ENCODE measurements at places on chromosomes 16 and 17.

- DNase-seq, result no peak
- H3K27me3 ChIP-seq, result no peaks in the 10 kb centered on the region
- peaks cover 15% of the 10 kb centered on the region for H3K4me1 ChIP-seq
- peaks cover 25% of the 10 kb centered on the region for H3K36me3 ChIP-seq
- H3K27ac ChIP-seq, result no peak overlapping the region
- no peak overlapping the region for H3K4me3 ChIP-seq
Observed at GRCh38 chr17:65913326-65913850, 278.5 kb downstream of the CEP112 start.

DNA sequence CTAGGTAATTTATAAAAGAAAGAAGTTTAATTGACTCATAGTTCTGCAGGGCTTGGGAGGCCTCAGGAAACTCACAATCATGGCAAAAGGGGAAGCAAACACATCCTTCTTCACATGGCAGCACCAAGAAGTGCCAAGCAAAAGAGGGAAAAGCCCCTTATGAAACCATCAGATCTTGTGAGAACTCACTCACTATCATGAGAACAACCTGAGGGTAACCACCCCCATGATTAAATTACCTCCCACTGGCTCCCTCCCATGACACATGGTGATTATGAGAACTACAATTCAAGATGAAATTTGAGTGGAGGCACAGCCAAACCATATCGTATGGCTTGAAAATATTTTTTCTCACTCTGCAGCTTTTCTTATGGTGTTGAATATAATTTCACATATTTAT, 151.7 kb downstream of the ANKFN1 start:
- no peak overlapping the region for H3K27ac ChIP-seq
- no peaks in the 10 kb centered on the region for H3K36me3 ChIP-seq
- peaks cover 3% of the 10 kb centered on the region for H3K27me3 ChIP-seq
- no peak for DNase-seq
- H3K4me1 ChIP-seq, result no peaks in the 10 kb centered on the region
- no peak overlapping the region for H3K4me3 ChIP-seq

- no peak overlapping the region for H3K4me3 ChIP-seq
- no peak overlapping the region for H3K27ac ChIP-seq
- H3K27me3 ChIP-seq, result peaks cover 8% of the 10 kb centered on the region
- H3K36me3 ChIP-seq, result peaks cover 27% of the 10 kb centered on the region
Observed at GRCh38 chr17:78650093-78650715, 73.0 kb upstream of the DNAH17 start.

DNA sequence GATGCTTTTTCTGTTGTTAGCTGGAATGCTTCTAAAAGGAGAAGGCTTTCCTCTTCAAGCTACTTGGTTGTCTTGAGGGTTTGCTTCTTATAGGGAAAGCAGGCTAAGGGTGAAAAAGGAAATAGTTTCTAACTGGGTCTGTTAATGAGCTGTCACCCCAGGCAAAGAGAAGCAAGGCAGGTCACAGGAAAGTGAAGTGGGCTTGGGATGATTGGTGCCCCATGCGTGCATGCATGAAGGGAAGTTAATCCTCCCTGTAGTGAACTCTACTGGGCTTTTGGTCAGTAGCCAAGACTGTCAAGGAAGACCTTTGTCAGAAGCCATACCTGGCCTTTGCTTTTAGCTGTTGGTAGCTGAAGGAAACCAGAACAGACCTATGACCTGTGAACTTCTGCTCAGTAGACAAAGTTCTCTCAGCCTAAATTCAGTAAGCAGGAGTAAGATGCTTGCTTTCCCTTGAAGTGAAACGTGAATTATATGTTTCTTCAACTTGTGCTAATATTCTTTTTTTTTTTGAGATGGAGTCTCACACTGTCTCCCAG, 16.5 kb downstream of the TENT4B start:
- peaks cover 19% of the 10 kb centered on the region for H3K36me3 ChIP-seq
- H3K4me3 ChIP-seq, result no peak overlapping the region
- H3K27me3 ChIP-seq, result no peaks in the 10 kb centered on the region
- no peak overlapping the region for H3K27ac ChIP-seq

DNA sequence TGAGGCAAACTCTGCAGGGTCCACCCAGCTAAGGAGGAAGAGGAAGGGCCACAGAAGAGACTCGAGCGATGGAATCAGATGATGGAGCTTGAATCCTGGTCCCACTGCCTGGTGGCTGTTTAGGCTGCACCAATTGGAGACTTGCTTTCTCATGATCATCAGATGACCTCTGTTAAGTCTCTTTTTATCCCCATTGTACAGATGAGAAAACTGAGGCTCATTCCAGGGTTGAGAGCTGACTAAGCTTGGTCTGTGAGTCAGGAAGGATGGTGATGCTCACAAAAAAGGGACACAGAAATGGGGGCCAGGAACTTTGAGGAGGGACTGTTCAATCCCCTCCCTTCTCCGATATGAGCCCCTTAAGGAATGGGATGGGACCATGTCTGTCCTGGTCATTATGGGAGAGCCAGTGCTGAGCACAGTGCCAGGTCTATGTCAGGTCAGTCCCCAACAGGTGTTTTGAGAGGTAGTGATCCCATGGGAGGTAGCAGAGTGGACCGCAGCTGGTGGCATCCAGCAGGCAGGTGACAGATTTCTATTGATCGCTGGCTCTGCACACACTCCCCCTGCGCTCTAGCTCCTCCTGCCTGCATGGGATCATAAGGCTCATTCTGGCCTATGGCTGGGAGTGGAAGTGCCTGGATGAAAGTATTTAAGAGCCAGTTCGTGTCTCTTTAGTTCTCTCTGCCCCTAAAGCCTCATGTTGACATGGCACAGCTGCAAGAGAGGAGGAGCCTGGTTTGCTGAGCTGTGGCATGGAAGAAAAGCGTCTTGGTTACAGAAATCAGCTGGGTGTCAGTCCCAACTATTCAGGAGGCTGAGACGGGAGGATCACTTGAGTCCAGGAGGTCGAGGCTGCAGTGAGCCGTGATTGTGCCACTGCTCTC, 27.2 kb downstream of the SNX20 start:
- H3K27ac ChIP-seq, result no peak overlapping the region
- H3K36me3 ChIP-seq, result no peaks in the 10 kb centered on the region
- no peaks in the 10 kb centered on the region for H3K27me3 ChIP-seq
- no peak overlapping the region for H3K4me3 ChIP-seq
- DNase-seq, result no peak

DNA sequence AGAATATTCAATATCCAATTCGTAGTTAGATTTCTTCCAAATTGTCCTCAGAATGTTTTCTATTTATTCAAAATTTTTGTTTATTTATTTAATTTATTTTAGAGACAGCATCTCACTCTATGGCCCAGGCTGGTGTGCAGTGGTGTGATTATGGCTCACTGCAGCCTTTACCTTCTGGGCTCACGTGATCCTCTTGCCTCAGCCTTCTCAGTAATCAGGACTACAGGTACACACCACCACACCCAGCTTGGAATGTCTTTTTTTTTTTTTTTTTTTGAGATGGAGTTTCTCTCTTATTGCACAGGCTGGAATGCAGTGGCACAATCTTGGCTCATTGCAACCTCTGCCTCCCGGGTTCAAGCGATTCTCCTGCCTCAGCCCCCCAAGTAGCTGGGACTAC, 3.5 kb upstream of the DRG2 start:
- H3K27me3 ChIP-seq, result peaks cover 4% of the 10 kb centered on the region
- H3K36me3 ChIP-seq, result peaks cover 7% of the 10 kb centered on the region
- no peak overlapping the region for H3K27ac ChIP-seq
- DNase-seq, result no peak
- H3K4me1 ChIP-seq, result peaks cover 19% of the 10 kb centered on the region
- no peak overlapping the region for H3K4me3 ChIP-seq

- no peaks in the 10 kb centered on the region for H3K27me3 ChIP-seq
- DNase-seq, result no peak
- no peak overlapping the region for H3K27ac ChIP-seq
- H3K4me3 ChIP-seq, result no peak overlapping the region
- H3K36me3 ChIP-seq, result no peaks in the 10 kb centered on the region
Observed at GRCh38 chr16:88355389-88356123, 27.2 kb upstream of the ZNF469 start.

- no peaks in the 10 kb centered on the region for H3K36me3 ChIP-seq
- no peaks in the 10 kb centered on the region for H3K4me1 ChIP-seq
- H3K27ac ChIP-seq, result no peak overlapping the region
Observed at GRCh38 chr17:9166788-9167187, 145.5 kb downstream of the NTN1 start.

- H3K4me3 ChIP-seq, result no peak overlapping the region
- H3K36me3 ChIP-seq, result no peaks in the 10 kb centered on the region
- H3K27ac ChIP-seq, result no peak overlapping the region
- H3K4me1 ChIP-seq, result no peaks in the 10 kb centered on the region
Observed at GRCh38 chr16:9791556-9791955, 390.7 kb downstream of the GRIN2A start.

DNA sequence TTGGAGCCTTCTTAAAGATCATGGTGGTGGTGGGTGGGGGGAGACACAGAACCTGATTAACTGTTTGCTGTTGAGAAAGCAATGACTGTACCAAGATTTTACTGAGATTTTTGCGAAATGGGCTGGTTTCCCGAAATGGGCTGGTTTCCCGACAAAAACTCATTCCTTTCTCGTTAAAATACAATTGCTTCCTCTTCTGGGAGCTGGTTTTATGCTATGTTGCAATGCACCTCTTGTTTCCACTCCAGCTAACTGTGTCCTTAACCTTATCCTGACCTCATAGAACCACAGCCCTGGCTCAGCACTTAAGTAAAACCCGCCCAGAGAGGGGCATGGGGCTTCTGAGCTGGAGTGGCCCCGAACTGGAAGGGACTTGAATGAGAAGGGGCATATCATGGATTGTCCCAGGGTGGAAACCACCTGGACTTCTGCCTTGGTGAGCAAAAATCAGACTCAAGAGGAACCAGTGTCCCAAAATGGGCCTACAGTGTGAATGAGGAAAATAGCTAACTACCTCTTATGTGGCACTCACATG, 20.9 kb downstream of the FAM20A start:
- H3K4me1 ChIP-seq, result no peaks in the 10 kb centered on the region
- peaks cover 2% of the 10 kb centered on the region for H3K27me3 ChIP-seq
- H3K36me3 ChIP-seq, result no peaks in the 10 kb centered on the region
- H3K27ac ChIP-seq, result no peak overlapping the region
- no peak for DNase-seq

- peaks cover under 1% of the 10 kb centered on the region for H3K27me3 ChIP-seq
- DNase-seq, result no peak
- no peak overlapping the region for H3K27ac ChIP-seq
Observed at GRCh38 chr17:64260886-64261285, 2.2 kb downstream of the TEX2 start.

DNA sequence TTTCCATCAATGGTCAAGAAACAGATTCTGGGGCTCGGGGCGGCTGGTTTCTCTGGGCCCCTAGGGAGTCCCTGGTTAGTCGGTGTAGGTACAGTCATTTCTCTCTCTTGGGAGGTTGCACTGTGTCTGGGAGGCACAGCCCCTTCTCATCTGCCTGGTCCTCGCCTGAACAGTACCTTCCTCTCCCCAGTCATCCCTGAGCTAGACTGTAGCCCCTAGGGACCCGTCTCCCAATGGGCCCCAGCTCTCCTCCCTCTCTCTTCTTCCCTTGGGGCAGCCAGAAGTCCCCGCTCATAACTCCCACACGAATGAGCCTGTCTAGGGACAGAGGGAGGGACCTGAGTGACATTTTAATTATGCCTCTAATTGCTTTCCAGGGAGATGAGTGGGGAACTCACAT, 20.2 kb upstream of the CPSF4L start:
- H3K27me3 ChIP-seq, result no peaks in the 10 kb centered on the region
- no peaks in the 10 kb centered on the region for H3K4me1 ChIP-seq
- H3K4me3 ChIP-seq, result no peak overlapping the region
- no peaks in the 10 kb centered on the region for H3K36me3 ChIP-seq
- DNase-seq, result no peak

GRCh38 chr16:30395992-30396585, 869 bp downstream of the ZNF48 start:
- DNase-seq, result no peak
- H3K36me3 ChIP-seq, result peaks cover 20% of the 10 kb centered on the region
- peak overlapping the region; percentile 51 for H3K27ac ChIP-seq
- peaks cover 43% of the 10 kb centered on the region for H3K4me1 ChIP-seq
- H3K4me3 ChIP-seq, result peak overlapping the region; percentile 83
- H3K27me3 ChIP-seq, result no peaks in the 10 kb centered on the region

- no peak within 1 kb of the TSS for H3K27ac ChIP-seq
- H3K27me3 ChIP-seq, result peaks cover 54% of the 10 kb centered on the region
- H3K36me3 ChIP-seq, result no peaks in the 10 kb centered on the region
- H3K4me1 ChIP-seq, result peaks cover 6% of the 10 kb centered on the region
- H3K4me3 ChIP-seq, result no peak within 1 kb of the TSS
Observed at GRCh38 chr17:50532452-50533024, at the start of gene EPN3. Gene EPN3 (plus strand): TSS chr17:50532735. CDS start chr17:50536557, 3,822 bp downstream.

- peaks cover 33% of the 10 kb centered on the region for H3K36me3 ChIP-seq
- peaks cover 3% of the 10 kb centered on the region for H3K4me1 ChIP-seq
- DNase-seq, result no peak
- no peak overlapping the region for H3K27ac ChIP-seq
- no peaks in the 10 kb centered on the region for H3K27me3 ChIP-seq
Observed at GRCh38 chr17:61970030-61970429, 42.2 kb upstream of the INTS2 start.

- H3K27ac ChIP-seq, result no peak overlapping the region
- DNase-seq, result no peak
- H3K27me3 ChIP-seq, result no peaks in the 10 kb centered on the region
- peaks cover 77% of the 10 kb centered on the region for H3K36me3 ChIP-seq
- no peak overlapping the region for H3K4me3 ChIP-seq
Observed at GRCh38 chr16:11726008-11726407, 16.6 kb downstream of the TXNDC11 start.

DNA sequence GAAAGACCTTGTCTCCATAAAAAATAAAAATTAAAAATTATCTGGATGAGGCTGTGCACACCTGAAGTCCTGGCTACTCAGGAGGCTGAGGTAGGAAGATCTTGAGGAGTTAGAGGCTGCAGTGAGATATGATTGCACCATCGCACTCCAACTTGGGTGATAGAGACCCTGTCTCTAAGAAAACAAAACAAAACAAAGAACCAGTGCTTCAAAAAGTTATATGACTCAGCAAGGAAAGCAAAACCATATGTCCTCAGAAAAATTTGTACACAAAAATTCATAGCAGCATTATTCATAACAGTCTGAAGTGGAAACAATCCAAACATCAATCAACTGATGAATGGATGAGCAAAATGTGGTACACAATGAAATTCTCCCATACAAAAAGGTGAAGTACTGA, 48.9 kb downstream of the SLFN5 start:
- no peak overlapping the region for H3K4me3 ChIP-seq
- peaks cover 17% of the 10 kb centered on the region for H3K36me3 ChIP-seq
- DNase-seq, result no peak
- peaks cover 25% of the 10 kb centered on the region for H3K27me3 ChIP-seq
- peaks cover 19% of the 10 kb centered on the region for H3K4me1 ChIP-seq

DNA sequence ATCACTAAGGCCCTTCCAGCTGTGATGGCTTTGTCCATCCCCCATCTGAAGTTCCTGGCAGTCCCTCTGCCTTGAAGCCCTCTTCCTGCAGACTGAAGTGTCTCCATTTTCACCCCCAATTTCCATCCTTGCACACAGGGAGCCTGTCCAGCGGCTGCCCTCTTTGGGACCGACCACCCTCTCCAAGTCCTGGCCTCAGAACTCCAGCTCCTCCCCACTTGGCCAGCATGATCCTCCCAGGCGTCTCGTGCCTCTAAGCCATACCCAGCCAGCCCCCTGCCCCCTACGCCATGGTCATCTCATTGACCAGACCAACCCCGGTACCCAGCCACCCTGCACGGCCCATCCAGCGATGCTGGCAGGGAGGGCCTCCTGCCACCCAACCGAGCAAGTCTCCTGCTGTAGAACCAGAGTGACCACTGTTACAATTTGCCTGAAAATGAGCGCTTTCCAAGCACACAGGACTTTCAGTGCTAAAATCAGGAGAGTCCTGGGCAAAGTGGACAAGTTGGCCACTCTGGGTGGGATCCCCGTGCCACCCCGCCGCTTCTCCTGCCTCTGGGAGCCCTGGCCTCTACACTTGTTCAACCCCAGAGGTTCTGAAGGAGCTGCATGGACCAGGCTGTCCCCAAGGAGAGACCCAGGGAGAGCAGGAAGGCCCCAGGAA, 362.0 kb downstream of the SEC14L1 start:
- no peak overlapping the region for H3K27ac ChIP-seq
- H3K4me3 ChIP-seq, result no peak overlapping the region
- H3K27me3 ChIP-seq, result no peaks in the 10 kb centered on the region
- H3K4me1 ChIP-seq, result no peaks in the 10 kb centered on the region
- peaks cover 31% of the 10 kb centered on the region for H3K36me3 ChIP-seq
